ENCODE measurements at places on chromosomes 16 and 17.
A peak's percentile ranks its signal among the peaks of the same experiment; 100 is the strongest.

- no peak for DNase-seq
These were observed 823 bp downstream of the NBR1 start for GRCh38 chr17:43171586-43172487.

- no peak for DNase-seq
These were observed 347.2 kb downstream of the SOX9 start for GRCh38 chr17:72467841-72468653.

DNA sequence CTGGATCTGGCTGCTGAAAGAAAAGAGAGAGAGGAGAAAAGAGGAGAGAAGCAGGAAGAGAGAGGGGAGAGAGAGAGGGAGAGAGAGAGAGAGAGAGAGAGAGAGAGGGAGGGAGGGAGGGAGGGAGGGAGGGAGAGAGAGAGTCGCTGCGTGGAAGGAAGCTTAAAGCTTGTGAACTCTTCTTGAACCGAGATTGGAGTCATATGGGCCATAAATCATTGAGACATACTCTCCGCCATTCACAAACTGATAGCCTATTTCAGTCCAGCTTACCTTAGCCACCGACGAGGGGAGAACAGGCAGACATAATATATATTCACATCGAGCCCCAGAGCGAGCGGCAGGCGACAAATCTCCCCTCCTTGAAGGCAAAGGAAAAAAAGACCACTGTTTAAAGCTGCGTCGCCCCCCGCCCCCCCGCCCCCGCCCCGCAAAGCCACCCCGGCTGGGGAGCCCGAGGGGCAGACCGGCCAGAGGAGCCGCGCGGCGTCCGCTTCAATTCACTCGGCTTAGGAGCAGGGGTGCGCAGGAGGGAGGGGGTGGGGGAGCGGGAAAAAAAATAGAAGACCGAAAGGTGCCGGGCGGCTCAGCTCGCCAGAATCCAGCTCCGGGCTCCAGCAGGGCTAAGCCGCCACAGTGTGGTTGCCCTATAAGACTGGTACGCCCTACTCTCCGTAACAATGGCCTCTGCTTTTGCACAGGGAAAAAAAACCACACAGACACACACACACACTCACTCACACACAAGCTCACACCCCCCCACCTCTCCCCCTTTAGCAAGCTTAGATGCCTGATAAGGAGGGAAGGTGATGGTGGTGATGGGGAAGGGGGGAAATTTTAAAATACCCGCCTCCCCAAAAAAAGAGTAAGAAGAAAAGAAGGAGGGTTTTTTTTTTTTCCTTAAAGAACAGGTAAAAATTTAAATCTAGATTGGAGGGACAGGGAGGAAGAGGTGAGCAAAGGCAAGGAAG, 10.6 kb upstream of the HOXB2 start:
- no peak for DNase-seq

DNA sequence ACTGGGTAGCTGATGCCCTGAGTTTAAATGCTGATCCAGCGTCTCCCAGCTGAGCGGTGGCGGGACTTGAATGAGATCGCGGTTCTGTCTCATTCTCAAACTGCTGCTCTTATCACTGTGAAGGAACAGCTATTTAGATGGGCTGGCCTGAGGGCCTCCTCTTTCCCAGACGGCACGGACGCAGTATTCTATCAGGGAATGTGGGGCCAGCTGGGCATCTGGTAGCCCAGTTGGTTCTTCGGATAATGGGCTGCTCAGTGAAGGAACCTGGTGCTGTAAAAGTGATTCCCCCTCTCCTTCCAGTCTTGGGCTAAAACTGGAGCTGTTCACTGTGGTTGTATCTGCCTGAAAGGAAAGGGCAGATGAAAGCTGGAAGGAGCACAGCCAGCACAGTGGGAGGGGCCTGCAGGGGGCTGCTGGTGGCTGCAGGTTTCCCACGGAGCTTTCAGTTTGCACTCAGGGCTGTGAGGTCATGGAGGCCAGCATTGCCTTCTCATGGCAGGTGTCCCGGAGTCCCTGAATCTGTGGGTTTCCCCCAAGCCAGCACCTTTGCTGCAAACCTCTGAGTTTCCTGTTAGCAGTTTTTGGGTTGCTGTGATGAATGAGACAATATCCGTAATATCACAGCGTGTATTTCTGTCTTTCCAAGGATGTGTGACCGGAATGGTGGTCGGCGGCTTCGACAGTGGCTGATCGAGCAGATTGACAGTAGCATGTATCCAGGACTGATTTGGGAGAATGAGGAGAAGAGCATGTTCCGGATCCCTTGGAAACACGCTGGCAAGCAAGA, 3.6 kb downstream of the IRF8 start:
- peak; percentile 11 for DNase-seq

- no peak for DNase-seq
These were observed 24.8 kb upstream of the MRPS23 start for GRCh38 chr17:57874434-57875289.

GRCh38 chr17:38559880-38560230, 45.9 kb downstream of the SRCIN1 start:
- DNase-seq: no peak

DNA sequence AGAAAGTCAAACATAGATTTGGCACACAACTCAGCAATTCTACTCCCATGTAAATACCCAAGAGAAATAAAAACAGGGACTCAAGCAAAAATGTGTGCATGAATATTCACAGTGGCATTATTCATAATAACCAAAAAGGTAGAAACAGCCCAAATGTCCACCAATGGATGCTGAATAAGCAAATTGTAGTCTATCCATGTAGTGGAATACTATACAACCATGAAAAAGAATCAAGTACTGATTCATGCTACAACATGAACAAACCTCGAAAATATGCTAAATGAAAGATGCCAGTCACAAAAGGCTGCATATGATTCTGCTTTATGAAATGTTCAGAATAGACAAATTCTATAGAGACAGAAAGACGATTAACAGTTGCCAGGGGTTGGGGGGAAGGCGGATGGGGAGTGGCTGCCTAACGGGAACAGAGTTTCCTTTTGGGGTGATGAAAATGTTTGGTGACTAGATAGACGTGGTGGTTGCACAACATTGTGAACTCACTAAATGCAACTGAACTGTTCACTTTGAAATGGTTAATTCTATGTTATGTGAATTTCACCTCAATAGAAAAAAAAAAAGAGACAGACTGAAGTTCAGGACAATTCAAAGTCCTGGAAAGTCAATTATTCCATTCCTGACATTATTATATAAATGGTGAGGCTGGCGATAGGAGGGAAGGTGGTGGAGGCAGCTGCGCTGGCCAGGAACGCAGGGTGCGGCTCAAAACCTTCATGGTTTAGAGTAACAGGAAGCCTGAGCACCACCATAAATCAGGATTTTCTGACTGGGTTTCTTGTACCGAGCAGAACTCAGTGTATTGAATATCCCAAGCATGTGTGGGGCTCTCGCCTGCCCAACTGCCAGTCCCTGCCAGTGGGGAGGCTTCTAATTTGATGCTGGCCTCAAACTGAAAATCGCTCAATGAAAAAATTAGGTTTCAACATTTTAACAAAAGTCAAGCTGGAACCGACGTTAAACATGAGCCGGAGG, 300.9 kb downstream of the C16orf95 start:
- DNase-seq: no peak

- peak; percentile 67 for DNase-seq
These were observed at the start of gene RAPGEFL1 for GRCh38 chr17:40177275-40177874. RAPGEFL1 (plus strand) TSS chr17:40177470; CDS start chr17:40177862, 392 bp downstream.
